Activated T-helper 17 cell treated with anti-CD3 and anti-CD28 coated beads, Interleukin-2, amount 50 U/mL, for 72 hours (primary cell): ENCODE measurements at places on chromosomes 1 and 21.

- ATAC-seq: no peak
Measured at GRCh38 chr1:240407407-240407806, 204.5 kb downstream of the GREM2 start.

- ATAC-seq: no peak
Measured at GRCh38 chr1:219523411-219523810, 89.5 kb downstream of the ZC3H11B start.

DNA sequence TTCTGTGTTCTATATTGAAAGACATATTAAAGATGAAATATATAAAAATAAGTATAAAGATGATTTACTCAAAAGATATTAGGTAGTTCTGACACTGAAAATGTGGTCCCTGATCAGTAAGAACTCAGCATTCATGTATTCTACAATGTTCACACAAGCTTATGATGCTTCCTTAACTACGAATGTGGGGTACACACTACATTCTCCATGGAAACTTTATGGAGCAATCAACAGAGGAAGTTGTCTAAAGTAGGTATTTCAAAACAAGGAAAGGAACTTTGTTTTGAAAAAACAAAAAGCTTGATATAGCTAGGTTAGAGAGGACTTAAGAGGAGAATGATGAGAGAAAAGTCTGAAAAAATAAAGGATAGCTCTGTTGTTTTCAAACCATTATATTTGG lies 119.7 kb upstream of the RGS18 start:
- no peak for ATAC-seq

GRCh38 chr21:39561140-39561539 lies 51.6 kb upstream of the B3GALT5 start:
- ATAC-seq: no peak
